ENCODE measurements at places on chromosomes 2 and 18.

DNA sequence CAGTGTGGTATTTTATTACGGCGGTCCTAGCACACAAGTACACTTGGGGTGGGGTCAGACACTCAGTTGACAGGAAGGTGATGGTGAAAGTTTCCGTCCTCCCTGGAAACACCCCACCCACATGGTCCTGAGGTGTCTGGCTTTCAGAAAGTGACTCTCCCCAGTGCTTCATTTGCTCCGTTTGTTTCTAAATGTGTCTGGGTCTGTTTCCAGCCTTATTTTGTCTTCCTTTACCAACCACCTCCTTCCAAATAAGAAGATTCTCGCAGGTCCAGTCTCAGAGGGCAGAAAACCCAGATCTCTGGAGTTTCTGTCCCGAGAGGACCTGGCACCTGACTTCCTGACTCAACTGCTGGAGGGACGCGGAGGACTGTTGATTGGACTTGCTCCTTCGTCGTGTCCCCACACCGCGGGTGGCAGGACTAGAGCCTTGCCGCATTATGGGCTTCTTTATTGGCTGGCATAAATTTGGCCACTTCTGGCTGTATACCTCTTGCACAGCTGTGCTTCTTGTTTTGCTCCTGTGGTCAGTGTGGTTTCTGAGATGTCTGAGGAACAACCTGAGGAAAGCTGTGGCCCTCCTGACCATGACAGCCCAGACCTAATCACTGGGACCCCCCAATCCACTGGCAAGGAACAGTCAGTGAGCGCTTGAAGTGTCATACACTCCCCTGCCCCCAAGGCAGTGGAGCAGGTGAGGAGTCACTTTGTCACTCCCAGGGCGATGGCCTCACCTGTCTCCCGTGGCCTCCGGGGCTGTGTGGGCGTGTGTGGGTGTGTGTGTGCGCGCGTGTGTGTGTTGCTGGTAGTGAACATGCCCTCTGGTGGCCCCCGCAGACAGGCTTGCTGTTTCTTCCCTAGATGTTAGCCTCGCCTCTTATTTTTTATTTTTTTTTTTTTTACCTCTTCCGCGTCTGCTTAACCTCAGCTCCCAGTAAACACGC is 45.6 kb downstream of the MEX3C start:
- DNase-seq: no peak

GRCh38 chr18:78818961-78819360 is 160.7 kb upstream of the SALL3 start:
- DNase-seq: no peak

GRCh38 chr2:110847651-110848050 is 115.3 kb downstream of the ACOXL start:
- no peak for DNase-seq

DNA sequence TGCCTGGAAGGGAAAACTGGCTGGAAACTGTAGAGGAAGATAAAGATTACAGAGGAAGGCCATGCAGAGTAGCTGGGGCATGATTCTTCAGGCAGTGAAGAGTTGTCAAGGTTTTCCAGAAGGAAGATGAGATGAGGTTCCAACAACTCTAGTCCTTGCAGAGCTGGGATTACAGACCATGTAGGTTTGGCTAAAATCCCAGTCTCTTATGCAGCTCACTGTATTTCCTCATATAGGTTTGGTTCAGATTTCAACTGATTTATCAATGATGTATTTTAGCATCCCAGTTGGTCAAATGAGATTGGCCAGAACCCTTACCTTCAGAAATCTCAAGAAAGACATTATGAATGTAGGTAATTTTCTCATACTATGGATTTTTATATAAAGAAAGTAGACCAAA is 16.4 kb downstream of the FAP start:
- no peak for DNase-seq

DNA sequence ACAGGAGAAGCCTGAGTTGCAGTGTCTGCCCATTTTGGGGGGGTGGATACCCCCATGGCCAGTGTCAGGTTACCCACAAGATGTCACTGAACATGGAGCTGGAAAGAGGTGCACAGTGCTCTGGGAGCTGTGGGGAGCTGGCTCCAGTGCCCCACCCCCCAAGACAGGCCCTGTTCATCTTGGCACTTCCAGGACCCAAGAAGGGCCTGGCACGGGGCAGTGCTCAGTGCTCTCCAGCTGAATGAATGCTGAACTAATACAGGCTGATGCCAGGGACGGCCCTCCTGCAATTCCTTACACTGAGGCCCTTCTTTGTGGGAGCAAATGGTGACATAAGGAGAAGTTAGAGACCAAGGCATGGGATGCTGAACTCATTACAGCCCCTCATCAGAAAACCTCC is 163.4 kb upstream of the GLI2 start:
- no peak for DNase-seq

DNA sequence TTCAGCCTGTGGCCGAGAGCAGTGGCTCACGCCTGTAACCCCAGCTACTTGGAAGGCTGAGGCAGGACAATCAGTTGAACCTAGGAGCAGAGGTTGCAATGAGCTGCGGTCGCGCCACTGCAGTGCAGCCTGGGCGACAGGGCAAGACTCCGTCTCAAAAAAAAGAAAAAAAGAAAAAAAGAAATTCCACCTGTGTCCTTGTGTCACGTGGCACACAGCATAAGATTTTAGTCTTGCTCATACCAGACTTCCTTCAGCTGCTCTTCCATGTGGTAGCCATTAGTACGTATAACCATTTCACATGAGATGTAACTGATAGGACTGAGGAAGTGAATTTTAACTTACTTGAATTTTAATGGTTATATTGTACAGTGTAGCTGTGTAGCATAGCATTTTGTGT is 4.0 kb downstream of the NOP58 start:
- no peak for DNase-seq

GRCh38 chr18:52700116-52700515 is 360.1 kb downstream of the DCC start:
- DNase-seq: no peak

- DNase-seq: no peak
These were observed 9.5 kb upstream of the KLHL29 start for GRCh38 chr2:23375448-23375847.

DNA sequence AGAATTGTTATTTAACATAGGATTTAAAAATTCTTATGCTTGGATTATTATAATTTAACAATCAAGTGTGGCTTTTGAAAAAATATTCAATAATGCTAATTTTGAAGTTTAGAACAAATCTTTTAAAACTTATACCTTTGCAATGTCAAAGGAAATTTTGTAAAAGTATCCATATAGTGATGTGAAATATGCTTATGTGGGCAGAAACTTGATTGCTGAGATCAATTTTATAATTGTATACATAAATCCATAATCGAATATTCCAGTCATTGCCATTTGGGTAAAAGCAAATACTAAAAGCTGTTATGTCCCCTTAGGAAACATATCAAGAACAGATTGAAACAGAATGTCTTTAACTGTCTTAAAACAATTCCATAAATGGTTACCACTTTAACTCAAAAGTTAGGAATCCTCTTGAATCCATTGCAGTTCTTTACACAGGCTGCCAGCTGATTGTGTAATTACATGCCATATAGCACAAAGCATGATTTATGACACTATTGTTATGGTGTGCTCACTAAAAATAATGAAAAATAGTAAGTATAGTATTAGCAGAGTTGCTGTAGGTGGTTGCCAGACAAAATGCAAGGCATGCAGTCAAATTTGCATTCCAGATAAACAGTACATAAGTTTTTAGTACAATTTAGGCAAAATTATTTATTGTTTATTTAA is 24.2 kb downstream of the PLCL1 start:
- no peak for DNase-seq

DNA sequence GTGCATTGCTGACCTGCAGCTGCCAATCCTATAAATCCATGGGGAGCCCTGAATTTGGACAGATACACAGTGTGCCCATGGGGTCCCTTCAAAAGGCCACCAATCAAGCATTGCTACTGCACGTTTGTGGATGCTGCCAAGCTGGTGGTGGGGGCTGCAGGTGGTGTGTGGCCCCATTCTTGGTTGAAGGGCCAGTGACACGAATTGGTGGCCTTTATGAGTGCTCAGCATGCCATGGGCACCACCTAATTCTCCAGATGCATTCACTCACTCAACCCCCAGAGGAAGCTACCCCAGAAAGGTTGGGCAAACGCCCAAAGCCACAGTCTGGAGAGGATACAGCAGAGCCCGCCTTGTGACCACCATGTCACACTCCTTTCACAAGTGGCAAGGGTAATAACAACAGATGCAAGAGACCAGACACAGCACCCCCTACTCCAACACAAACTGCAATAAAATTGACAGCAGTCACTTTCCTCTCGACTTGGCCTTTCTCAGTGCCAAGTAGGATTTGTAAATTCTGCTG is 27.1 kb downstream of the MC2R start:
- DNase-seq: no peak

DNA sequence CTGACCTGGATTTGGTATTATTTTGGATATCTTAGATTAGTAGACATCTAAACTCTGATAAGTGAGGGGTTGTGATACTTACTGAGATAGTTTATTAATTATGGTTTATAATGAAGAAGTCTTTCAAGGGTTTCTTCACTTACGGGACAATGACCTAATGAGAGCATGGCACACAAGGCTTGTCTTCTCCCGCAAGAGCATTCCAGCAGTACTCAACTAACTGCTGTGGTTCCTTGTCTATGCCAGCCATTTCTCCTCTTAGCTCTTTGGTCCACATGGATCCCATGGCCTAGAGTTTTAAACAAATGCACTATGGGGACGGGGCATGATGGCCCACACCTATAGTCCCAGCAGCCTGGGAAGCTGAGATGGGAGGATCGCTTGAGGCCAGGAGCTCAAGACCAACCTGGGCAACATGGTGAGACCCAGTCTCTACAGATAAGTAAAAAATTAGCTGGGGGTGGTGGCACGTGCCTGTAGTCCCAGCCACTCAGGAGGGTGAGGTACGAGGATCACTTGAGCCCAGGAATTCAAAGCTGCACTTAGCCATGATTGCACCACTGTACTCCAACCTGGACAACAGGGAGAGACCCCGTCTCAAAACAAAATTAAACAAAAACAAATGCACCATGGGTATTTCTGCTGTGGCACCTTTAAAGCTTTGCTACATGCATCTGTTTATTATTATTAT is 161.7 kb upstream of the MYCN start:
- no peak for DNase-seq

DNA sequence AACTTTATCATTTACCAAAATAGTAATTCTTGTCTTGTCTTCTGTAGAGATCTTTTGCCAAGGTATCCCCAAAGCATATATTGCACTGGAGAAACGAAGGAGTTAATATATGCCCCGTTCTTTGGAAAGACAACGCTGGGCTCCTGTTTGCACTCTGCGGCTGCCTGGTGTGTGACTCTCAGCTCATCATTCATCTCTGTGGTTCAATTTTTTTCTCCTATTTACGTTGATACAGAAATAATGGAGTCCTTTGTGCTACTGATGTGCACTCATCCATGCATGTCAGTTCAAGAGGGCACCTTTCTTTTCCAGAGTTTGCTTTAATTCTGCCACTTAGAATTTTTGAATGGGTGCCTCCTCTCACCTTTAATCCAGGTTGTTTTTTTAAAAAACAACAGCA is 655.5 kb downstream of the DCDC2C start:
- no peak for DNase-seq

DNA sequence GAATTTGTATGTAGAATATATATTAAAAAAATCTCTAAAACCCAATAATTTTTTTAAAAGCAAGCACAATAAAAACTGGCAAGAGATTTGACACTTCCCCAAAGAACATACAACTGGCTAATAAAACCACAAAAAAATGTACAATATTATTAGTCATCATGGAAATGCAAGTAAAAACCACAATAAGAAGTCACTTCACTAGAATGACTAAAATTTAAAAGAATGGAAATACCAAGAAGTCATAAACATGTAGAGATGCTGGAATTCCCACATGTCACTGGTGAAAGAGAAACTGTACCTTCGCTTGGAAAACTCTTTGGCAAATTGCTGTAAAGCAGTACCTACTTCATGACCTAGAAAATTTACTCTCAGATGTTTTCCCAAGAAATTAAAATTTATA is 43.4 kb upstream of the KYNU start:
- peak; percentile 28 for DNase-seq

DNA sequence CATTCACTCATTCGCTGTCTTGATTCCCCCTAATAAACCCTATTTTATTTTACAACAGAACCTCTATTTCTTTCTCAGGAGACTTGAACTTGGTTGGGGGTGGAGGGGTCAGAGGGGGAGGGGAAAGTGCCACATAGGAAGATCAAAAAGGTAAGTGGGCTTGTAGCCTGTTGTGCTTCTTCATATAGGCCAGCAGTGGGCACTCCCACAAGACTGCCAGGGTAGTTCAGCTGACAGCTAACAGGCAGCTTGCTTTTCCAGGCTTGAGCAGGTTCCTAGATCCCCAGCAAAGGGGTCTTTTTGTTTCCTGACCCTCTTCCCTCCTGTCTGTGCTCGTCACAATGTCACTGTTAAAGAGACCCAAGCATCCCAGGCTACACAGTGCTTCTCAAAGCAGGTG is 829 bp upstream of the KIAA2012 start:
- DNase-seq: no peak

DNA sequence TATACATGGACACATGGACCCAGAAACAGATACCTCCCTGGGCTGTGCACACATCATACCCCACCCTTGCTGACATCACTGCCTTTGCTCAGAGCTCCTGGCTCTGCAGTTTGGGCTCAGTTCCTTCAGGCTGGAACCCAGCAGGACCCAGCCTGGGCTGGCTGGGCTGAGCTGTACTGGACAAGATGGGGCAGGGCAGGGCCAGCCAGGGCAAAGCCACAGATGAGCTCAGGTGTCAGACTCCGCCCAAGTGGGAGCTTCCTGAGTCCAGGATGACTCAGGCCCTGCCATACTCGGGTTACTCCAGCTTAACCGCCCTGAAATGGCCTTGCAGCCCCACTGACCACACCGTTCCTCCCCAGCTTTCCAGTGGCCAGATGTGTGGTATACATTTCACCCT is 284.9 kb downstream of the OSR1 start:
- DNase-seq: peak; percentile 3

DNA sequence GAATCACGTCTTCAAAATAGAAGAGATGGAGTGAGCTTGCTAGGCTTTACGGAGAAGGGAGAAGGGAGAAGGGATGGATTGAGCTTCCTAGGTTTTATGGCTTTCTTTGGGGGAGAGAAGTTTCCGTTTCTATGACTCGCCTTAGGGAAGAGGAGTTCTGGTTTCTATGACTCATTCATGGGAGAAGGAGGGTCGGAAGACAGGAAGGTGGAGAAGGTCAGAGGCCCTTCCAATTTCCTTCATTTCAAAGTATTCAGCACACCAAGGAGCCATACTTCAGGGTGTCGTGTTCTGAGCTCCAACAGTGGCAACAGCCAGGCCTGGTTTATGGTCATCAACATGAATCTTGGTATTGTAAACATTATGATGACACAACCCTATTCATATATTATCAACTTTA is 284.7 kb upstream of the VWC2L start:
- DNase-seq: no peak

GRCh38 chr2:229674830-229675530 is 39.4 kb downstream of the DNER start:
- DNase-seq: no peak

DNA sequence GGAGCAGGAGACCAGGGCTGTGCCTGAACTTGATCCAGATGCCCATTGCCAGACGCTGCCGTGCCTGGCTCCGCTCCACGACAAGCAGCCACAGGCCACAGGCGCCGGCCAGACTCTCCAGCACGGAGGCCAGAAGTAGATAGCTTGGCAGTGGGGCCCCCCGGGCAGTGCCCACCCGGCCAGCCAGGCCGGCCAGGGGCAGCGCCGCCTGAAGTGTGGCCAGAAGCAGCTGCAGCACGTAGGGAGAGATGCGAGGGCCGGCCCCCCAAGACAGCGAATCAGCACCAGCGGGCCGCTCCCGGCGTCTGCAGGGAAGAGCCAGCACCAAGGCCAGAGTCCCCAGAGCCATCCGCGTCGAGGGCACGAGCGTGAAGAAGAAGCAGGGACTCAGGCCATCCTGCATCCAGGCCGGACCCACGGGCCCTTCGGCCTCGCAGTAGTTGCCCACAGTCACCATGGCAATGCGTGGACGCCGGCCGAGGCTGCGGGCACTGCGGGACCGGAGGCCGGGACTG is 484 bp downstream of the ABCB6 start:
- DNase-seq: no peak

All from BJ (cell line).